ENCODE measurements at places on chromosomes 3 and 15.

DNA sequence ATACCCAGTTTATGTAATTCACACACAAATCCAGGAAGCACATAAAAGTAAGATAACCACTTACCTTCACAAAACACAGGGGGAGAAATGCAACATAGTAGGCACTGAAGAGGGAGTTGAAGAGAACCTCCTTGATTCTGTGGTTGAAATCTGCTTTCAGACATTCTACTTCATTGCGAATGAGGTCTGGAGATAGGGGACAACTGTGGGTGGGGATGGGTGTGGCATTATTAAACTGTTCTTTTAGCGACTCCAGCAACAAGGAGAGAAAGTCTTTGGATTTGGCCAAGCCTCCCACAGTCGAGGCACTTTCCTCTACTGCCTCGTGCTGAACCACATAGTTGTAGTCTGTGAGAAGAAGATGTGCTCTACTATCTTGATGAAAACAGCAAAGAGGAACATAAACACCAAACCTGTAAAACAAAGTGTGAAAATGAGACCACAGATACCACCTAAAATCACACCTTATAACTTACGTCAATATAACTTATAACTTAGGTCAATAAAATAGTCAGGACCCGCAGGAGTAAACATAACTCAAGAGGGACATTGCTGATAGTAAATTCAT, 25.6 kb downstream of the TMEM39A start:
- DNase-seq: no peak

- DNase-seq: no peak
Observed at GRCh38 chr3:121836064-121836463, 1.1 kb downstream of the EAF2 start.

- DNase-seq: peak; percentile 14
Observed at GRCh38 chr3:171088964-171089754, 62.6 kb upstream of the SLC2A2 start.

- DNase-seq: no peak
Observed at GRCh38 chr3:62795978-62796657, 79.1 kb downstream of the CADPS start.

GRCh38 chr15:65204236-65204930, 6.9 kb downstream of the CILP start:
- DNase-seq: no peak

DNA sequence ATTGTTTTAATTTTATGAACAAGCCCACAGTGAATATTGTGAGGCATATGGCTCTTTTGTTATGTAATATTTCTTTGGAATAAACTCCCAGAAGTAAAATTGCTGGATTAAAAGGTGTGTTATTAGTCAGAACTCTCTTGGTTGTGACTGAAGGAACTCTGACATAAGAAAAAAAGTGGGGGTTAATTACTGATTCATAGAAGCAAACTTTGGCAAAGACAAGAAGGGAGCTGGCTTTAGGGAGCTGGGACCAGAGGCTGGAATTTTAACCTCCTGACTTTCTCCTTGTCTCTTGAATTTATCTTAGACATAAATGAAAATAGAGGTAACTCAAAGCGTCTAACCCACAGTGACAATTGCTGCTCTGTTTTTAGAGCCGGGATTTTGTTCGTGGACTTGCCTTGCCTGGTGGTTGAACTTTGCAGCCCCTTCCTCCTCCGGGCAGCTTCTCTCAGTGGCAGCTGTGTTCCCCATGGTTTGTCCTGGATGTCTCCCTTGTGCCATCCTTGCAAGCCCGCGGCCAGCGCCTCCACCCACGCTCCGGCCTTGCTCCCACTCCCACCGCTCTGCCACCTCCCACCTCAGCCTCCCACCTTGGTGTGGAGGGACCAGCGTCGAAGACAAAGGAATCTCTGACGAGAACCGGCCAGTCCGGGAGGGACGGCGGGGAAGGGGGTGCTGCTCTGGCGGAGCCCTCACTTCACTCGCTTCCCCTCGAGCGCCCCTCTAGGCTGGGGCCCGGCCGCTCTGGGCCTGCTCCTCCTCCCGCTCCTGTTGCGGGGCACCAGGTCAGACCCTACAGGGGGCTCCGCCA, 28.0 kb downstream of the ARHGAP31 start:
- DNase-seq: peak; percentile 37

DNA sequence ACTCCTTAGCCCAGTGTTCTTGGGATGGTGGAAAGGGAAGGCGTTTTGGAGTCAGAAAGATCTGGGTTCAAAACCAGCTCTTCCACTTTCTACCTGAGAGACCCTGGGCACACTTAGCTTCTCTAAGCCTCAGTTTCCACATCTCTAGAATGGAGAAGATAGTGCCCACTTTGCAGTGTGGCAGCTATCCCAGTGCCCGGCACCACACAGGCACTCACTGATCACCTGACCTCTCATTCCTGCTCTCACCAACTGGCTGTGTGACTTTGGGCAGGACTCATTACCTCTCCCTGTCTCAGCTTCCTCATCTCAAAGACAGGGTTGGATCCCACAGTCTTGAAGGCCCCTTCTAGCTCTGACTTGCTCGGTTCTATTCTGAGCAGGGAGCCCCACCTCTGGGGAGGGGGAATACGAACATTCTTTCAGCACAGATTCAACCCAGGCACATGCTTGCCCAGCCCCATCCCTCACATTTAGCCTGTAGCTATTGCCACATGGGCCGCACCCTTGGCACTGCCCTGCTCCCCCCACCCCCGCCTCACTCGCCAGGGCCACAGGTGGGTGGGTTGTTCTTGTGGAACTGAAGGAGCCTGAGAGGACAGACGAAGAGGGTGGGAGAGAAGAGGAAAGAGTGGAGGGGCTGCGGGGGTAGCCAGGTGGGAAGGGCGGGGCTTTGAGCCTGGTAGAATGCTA, 39.2 kb downstream of the EPHB3 start:
- no peak for DNase-seq

DNA sequence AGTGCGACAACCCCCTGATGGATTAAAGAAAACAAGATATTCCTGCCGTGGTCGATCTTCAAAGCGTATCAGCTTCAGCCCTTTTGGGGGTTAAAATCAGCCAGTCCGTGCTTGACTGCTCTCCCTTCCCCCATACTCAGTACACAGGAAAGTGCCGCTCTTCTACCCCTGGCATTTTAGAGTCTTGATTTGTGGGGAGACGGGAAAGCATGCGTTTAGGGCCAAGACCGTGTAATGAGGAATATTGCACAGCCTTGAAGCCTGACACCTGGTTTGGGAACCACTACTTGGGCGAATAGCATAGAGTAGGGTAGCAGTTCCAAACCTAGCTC, 540 bp upstream of the EDC3 start:
- no peak for DNase-seq

GRCh38 chr3:171810629-171811294, 479 bp upstream of the PLD1 start:
- DNase-seq: no peak

GRCh38 chr15:31387092-31387478, 60.5 kb downstream of the KLF13 start:
- no peak for DNase-seq

DNA sequence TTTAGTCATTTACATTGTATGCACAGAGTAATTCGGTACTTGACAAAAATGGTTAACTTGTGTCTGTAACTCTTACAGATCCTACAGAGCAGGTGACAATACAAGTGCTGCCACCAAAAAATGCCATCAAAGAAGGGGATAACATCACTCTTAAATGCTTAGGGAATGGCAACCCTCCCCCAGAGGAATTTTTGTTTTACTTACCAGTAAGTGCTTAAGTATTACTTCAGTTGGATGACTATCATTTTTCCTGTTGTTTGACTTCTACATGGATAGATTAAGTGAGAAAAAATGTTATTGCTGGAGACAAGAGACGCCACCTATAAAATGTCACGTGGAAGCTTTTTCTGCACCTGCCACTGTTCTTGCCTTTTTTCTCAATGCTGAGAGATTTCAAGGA, 173.2 kb downstream of the ALCAM start:
- no peak for DNase-seq

- DNase-seq: no peak
Observed at GRCh38 chr15:99657996-99658395, 75.2 kb downstream of the LYSMD4 start.

DNA sequence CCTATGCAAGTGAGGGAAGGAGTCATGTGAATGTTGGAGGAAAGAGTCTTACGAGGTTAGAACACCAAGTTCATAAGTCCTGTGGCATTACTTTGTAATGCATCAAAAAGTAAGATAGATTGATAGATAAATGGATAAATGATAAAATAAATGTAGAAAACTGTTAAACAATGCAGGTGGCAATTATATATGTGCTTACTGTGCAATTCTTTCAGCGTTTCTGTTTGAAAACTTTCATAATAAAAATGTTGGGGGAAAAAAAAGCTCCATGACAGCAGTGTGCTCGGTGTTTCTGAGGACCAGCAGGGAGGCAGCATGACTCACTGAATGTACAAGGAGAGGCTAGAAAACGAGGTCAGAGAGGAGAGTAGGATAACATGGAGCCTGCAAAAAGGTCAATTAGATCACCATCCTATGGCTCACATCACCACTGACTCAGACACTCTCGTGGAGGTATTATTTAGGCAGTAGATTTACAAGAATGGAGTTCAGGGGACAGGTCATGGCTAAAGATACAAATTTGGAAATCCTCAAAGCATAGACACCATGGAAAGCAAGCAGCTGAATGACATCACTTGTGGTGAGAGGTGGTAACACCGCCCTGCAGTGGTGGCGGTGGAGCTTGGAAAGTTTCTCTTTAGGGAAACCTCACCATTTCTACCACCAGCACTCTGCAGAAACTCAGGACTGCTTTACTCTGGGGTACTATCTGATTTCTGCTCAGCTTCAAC, 219.8 kb downstream of the CTNNB1 start:
- DNase-seq: peak; percentile 34

DNA sequence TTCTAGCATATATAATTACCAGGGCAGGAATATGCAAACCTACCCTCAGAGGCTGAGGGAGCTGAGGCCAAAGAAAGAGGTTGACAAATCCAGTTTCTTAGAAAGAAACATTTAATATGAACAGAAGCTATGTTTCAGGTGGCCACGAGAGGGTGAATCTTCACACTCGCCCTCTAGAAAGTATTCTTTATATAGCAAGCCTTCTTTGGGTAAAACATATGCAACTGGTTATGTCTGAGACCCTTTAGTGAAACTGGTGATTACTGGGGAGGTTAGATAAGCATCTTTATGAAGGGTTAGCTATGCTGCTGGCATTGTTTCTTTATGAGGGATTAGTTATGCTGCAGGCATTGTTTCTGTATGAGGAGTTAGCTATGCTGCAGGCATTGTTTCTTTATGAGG, 50.7 kb upstream of the GOLGA6L2 start:
- DNase-seq: peak; percentile 63

DNA sequence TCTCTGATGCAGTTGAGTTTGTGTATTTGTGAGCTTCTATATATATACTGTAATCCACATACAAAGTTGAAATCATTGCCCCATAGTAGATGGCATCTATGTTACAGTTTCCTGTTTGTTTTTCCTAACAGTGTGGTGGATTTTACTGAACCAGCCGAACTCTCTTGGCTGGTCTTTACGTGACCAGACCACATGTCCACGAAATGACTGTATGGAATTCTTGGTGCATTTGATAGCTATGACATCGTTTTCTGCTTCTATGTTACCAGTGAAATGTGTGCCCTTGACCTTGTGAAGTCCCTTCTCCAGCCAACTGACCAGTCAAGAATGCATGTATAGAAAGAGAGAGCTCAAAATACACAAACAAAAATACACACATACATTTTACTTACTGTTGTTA, 1.8 kb downstream of the KCNMB2 start:
- DNase-seq: no peak

DNA sequence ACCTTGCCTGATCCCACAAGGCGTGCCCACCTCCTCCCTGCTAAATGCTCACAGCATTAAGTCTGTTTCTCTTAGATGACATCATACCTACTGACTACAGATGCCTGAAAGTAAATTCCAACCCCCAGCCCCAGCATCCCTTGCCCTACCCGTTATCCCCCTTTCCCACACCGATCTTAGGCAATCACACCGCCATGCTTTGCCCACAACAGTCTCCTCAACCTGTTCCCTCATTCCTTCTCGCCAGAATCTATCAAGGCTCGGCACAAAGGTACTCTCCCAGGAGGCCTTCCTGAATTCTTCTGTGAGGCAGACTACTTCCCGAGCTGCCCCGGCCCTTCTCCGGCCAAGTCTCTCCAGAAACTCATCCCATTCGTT, 789 bp upstream of the SEC61A1 start:
- DNase-seq: peak; percentile 15

DNA sequence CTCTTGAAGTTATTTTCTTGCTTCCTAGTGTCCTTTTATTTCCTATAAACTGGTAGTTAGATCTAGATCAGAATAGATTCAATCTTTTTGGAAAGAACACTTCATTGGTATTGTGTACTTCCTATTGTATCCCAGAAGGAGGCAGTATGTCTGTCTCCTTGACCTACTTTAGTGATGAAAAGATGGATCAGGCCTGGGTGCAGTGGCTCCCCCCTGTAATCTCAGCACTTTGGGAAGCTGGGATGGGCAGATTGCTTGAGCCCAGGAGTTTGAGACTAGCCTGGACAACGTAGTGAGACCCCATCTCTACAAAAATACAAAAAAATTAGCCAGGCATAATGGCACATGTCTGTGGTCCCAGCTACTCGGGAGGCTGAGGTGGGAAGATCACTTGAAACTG, 12.0 kb downstream of the BSN start:
- DNase-seq: peak; percentile 49

DNA sequence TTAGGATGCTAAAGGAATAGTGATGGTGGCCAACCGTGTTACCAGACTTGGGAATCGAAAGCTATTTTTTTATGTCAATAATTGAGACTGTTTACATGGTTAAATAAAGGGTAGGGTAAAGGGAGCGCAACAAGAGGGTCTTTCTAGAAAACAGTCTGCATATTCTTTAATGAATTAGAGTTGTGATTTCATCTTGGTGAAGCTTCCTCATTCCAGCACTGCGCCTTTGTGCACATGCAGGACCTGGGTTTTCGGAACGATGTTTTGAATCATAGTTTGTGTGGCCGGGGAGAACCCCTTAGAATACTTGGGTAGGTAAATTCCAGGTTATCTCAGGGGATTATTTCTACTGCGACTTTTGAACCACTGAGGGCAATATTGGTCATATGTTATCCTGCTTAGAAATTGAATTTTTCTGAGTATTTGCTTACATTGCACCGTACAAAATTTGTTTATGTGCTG, 1.3 kb downstream of the PIK3CA start:
- peak; percentile 15 for DNase-seq
